Hypothalamus (tissue), 51 donors: ENCODE measurements at places on chromosomes 16 and 17.
A peak's percentile ranks its signal among the peaks of the same experiment; 100 is the strongest.

DNA sequence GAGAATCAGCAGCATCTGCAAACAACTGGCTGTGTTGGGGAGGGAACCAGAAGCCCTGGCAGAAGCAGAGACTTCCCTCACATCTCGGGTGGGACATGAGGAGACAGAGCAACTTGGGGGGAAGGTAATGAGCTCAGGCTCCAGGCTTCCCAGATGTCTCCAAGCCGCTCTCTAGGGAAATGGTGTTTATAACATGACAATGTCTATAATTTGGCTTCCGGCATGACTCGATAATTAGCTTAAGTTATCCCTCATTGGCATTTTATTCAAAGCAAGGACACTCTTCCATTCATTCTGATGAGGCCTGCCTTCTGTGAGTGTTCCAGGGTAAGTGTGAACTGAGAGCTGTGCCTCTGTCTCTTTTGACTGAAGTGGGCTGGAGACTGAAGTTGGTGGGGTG lies 14.7 kb upstream of the MLLT6 start:
- no peak for DNase-seq

GRCh38 chr17:55386796-55387332 lies 34.8 kb downstream of the MMD start:
- no peak for DNase-seq

- no peak for DNase-seq
Measured at GRCh38 chr17:60712675-60713074, 35.0 kb downstream of the BCAS3 start.

- DNase-seq = no peak
Measured at GRCh38 chr17:64635647-64636305, 26.3 kb downstream of the SMURF2 start.

DNA sequence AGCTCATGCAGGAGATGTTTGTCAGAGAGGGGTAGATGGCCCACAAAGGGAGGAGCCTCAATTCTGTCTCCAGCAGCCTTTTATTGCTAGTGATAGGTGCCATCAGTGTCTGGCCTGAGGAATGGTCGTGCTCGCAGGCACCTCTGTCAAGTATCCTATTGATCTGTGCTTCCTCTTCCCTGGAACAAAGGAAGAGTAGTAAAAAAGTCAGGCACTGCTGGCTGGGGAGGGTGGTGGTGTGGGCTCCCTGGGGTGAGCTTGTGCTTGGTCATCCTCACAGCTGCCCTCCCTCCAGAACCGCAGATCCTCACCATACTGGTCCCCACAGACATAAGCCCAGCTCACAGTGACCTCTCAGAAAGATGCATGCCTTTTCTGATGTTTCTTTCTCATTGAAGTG lies 15.0 kb upstream of the SALL1 start:
- DNase-seq = no peak

DNA sequence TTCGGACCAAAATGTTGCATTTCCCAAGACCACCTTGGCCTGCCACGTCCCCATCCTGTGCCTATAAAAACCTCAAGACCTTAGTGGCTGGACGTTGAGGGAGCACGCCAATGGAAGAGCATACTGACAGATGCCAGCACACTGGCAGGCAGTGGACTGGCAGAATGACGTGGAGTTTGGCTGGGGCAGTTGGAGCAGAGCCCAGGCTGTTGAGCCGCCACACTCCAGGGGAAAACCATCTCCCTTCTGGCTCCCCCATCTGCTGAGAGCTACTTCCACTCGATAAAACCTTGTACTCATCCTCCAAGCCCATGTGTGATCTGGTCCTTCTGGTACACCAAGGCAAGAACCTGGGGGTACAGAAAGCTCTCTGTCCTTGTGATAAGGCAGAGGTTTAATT lies 494.1 kb downstream of the CDH11 start:
- peak; percentile 18 for DNase-seq

GRCh38 chr17:17022011-17022410 lies 20.2 kb upstream of the MPRIP start:
- no peak for DNase-seq

DNA sequence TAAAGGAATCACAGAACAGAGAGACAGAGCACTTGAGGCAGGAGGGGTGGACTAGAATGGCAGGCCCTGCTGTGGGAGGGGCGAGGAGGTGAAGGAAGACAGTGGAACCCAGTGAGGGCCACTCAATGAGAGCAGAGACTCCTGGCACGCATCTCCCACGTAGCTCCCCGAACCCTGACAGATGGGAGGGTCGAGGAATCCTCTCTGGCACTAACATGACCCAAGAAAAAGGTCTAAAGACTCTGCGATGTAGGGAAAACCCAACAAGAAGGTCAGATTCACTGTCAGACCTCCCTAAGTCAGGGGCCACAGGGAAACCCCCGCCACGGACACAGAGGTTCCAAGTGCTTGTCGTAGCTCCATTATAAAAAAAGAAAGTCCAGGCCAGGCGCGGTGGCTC lies 15.0 kb downstream of the ZDHHC7 start:
- no peak for DNase-seq

- no peak for DNase-seq
Measured at GRCh38 chr17:48981927-48982539, 13.6 kb upstream of the GIP start.

DNA sequence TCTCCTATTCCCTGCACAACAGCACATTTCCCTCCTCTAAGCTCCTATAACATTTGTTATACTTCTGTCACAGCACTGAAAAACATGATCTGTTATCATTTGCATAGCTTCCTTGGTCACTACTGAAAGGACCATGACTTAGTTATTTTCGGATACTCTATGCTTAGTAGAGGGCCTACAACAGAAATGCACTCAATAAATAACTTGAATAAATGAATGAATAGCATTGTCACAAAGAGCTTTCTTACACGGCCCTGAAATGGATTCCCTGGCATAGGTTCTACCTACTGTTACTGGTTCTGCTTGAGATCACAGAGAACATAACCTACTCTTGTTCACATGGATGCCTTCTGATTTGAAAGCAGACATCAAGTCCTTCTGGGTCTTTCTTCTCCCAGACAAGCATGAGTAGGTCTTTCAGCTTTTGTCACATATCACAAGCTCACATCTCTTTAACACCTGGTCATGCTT lies 41.6 kb downstream of the MYO1D start:
- no peak for DNase-seq

GRCh38 chr17:50181144-50181543 lies 15.3 kb downstream of the SGCA start:
- no peak for DNase-seq

GRCh38 chr17:41428591-41429291 lies 4.4 kb upstream of the KRT37 start:
- DNase-seq = no peak

DNA sequence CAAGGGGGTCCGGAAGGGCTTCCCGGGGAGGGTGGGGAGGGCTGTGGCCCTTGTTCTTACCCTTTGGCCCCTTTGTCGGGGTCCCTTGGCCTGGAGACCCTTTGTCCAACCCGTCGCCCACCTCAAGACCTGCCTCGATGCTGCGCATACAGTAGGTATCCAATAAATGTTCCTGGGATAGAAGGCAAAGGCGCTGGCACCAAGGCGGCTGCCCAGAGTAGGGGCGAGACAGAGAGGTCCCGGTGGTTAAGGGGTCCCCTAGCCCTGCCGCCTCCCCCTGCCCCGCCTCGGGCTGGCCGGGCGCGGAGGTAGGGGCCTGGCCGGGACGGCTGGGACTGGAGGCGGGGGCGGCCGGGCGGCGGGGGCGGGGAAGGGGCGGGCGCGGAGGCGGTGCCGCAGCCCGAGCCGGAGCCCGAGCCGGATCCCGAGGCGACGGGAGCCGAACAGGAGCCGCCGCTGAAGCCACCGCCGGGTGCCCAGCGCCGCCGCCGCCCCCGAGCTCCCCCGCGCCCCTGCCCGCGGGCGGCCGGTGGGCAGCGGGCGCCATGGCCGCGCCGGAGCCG lies at the start of gene NHERF2:
Gene NHERF2, plus strand, starts transcription at position 442 of the 563 bp plus-strand sequence. Its CDS starts 104 bp downstream, at position 546.
- no peak for DNase-seq

DNA sequence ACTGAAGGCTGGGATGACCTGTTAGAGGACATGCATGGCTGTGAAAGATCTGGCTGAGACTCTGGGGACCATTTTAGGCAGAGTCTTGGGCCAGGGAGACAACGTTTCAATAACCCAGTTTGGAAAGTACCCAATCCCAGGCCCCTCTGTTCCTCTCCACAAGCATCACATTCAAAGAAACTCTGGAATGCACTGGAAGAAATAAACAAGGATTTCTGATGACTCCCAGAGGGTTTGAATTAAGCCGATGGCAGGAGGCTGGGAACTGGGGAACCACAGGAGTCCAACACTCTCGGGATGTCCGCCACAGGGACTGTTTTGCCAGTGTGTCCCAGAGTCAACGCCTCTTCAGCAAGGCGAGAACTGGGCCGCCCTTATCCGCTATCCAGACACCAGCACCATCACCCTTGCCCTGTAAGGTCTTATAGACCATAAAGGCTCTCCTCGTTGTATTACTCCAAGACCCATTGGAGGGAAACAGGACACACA lies 3.3 kb downstream of the PMP22 start:
- DNase-seq = peak; percentile 32

DNA sequence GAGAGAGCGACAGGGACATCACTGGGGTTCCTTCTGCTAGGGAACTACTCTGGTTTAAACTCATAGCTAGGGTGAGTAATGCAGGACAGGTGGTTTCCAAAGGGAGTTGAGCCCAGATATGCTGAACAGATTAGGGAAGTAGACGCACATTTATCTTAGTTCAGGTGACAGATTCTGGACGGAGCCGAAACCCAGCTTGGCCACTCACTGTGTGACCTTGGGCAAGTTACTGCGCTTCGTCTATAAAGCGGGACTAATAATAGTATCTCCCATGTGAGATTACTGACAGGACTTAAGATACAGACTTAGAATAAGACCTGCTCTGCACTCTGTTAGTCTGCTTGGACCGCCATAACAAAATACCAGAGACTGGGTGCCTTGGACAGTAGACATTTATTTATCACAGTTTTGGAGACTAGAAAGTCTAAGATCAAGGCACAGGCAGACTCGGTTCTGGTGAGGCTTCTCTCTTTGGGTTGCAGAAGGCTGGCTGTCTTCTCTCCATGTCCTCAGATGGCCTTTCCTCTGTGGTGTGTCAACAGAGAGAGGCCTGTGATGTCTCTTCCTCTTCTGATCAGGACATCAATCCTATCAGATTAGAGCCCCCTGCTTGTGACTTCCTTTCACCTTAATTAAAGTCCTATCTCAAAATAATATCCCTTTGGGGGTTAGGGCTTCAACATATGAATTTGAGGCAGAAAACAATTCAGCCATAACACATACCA lies 12.1 kb downstream of the SCNN1G start:
- DNase-seq = no peak

DNA sequence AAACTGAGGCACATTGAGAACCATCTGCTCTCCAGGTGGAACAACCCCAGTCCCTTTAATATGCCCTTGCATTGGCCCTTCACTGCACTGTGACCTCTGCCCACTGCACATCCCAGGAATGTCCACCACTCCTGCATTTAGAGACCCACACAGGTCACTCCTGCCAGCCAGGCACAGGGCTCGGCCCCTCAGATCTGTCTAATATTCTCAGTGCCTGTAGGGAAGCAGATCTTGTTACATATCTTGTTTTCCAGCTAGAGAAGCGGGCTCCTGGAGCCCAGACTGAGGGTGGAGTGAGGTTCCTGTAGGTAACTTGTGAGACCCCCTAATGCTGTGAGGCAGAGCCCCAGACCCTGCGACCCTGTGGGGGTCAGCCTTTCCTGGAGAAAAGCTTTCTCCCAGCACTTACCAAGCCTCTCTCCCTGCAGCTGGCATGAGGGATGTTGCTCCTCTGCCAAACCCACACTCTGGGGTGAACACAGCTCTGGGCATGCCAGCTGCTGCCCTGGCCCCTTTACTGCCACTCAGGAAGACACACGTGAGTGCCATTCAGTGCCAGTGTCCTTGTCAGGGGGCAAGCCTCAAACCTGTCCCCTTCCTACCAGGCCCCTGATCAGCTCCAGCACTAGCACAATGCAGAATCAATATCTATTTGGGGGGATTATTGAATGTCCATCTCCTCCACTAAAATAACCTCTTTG lies 40.3 kb upstream of the CRHR1 start:
- no peak for DNase-seq

- no peak for DNase-seq
Measured at GRCh38 chr17:41937970-41938954, 7.8 kb downstream of the ODAD4 start.

- no peak for DNase-seq
Measured at GRCh38 chr16:89308391-89309333, 91.2 kb downstream of the ZNF778 start.

DNA sequence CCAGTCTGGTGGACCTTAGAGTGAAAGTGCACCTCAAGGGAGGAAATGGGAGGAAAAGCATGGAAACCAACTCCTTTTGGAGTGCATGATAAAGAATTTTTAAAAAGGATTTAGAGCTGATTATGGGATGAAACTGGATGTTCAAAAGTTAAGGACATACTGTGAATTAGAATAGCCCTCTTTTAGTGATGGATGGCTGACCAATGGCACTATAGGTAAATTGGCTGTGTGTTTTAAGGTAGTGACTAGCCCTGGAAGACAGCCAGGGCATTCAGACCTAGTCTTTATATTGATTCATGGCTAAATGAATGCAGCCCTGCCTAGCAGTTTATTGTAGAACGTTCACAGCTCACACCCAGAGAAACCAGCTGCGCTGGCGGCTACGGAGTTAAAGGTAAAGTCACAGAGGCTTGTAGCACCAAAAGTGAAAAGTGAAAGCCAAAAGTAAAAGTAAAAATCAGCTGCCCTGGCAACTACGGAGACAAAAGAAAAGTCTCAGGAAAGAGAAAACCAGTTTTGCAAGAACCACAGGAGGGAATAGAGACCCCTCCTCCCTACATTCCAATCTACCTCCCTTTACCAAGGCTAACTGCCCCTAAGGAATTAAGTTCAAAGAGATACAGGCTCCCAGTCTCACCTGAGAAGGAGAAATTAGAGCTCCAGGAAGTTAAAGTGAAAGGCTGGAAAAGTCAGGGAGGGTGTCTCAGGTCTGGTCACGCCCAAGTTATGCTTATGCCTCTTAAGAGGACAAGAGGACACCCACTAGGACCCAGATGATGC lies 21.8 kb downstream of the ACSM1 start:
- DNase-seq = no peak

GRCh38 chr17:992933-993332 lies 4.0 kb upstream of the TIMM22 start:
- DNase-seq = no peak

DNA sequence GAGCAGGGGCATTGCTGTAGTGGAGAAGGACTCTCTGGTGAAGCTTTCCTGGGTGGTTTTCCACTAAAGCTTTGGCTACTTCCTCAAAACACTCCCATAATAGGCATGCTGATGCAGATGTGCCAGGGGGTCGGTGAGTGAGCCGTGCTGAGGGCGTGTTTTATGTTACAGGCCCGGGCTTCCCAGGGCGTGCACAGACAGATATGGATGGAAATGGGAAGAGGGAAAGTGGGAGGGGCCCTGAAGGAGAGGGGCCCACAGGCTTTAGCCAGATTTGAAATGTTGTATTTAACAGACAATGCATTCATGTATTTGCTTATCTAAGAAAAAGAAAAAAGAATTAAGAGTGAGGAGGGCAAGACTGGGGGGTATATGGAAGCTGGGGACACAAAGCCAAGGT lies 56.3 kb downstream of the IL21R start:
- no peak for DNase-seq
